ENCODE measurements at places on chromosomes 3 and 15.

DNA sequence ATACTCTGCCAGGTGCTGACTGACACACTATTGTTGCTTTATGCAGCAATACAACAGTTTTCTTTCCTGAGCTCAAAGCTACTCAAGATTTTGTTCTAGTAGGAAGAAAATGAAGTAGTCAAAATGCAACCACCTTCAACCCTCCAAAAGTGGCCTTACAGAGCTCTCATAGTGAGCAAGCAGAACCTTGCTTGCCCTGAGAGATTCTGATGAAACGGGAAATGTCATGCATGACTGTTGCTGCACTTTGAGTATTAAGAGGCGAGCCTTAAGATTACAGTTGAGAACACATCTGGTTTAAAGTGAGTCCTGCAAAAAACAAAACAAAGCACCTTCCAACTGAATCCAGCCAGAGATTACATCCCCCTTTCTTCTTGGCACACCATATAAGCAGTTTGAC, 29.7 kb downstream of the MINDY4B start:
- no peak for DNase-seq

GRCh38 chr3:61631108-61631769, 69.9 kb downstream of the PTPRG start:
- no peak for DNase-seq

DNA sequence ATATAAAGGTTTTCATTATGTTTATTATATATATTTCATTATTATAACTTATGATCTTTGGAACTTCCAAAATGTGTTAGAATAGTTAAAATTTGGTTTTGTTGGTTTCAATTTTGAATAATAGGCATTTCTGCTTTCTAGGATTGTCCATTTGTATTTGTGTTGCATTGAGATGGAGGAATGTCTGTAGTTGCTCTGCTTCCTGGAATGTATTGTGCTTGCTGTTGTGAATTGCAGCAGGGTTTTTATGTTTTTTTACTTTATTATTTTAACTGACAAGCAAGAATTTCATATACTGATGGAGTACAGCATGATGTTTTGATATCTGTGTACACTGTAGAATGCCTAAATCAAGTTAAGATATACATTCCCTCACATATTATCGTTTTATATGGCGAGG, 247.4 kb downstream of the XXYLT1 start:
- DNase-seq = no peak

- no peak for DNase-seq
Measured at GRCh38 chr3:45657853-45658252, 31.3 kb upstream of the SACM1L start.

GRCh38 chr3:94615275-94616065, 552.6 kb downstream of the NSUN3 start:
- no peak for DNase-seq

- DNase-seq = no peak
Measured at GRCh38 chr15:98076021-98076816, 115.7 kb downstream of the ARRDC4 start.

DNA sequence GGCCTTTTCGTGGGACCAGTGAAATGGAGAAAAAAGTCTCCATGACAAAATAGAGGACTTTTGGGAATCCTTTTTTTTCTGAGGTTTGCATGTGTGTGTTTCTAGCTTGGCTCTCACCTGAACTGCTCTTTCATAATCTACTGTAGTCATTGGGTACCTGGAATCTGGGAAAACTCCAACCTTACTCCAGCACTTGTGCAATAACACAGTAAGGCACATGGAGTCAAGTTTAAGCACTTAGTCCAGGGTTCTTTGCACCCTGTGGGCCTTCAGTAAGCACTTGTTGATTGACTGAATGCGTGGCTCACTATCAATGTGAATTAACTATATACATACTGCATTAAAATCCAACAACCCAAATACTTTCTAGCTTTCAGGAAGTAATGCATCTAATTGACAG, 299.5 kb downstream of the ZBTB20 start:
- no peak for DNase-seq

- DNase-seq = peak; percentile 78
Measured at GRCh38 chr3:58491506-58492402, at the start of gene KCTD6. KCTD6 (plus strand) TSS chr3:58492096; CDS start chr3:58498756, 6,660 bp downstream.

- DNase-seq = no peak
Measured at GRCh38 chr15:85407421-85408269, 27.2 kb downstream of the AKAP13 start.

GRCh38 chr3:108103886-108104797, 13.3 kb upstream of the CD47 start:
- DNase-seq = no peak

DNA sequence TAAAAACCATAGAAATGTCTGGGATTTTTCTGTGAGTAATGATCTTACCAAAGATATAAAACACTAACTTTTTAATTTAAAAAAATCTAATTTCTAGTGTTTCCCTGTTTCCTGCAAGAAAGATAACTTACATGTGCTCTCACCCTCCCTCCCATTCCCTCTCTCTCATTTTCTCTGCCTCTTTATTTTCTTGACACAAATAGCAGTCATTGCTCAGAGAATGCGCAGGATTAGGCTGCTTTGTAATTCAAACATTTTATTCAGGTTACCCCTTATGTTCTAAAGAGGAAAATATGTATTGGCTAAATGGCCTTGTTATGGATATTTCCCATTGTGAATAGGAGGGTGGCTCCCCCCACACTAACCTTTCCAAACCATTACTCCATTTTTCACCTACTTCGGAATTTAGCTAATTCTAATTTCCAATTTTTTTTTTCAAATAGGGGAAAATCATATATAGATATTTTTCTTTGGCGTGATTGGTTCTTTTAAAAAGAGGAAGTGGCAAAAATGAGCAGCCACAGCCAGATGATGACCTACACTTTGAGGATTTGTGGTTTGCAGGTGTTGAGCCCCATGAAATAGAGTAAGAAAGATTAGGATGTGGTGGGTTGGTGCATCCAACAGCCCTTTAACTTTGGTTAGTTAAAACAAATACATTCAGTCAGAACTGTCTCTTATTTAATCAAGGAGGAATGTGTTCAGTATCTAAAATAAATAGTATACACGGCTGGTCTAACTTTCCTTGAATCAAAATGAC, 554.4 kb downstream of the IGSF11 start:
- peak; percentile 18 for DNase-seq

GRCh38 chr3:123807820-123808219, 76.3 kb downstream of the MYLK start:
- no peak for DNase-seq

DNA sequence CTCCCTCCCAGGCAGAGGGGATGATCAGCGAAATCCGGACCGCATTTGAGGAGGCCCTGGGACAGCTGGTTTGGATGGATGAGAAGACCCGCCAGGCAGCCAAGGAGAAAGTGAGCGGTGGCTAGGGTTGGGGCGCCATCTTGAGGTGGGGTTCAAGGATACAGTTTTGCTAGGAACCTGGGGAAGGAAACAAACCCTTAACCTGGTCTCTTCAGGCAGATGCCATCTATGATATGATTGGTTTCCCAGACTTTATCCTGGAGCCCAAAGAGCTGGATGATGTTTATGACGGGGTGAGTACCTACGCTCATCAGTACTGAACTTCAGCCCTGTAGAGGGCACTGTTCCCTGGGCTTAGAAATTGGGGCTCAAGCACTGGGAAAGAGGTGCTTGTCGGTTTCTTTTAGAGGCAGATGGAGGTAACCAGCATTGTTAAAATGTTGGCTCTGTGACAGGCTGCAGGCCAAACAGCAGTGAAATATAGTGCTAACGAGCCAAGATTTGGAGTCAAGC, 9.6 kb upstream of the PSMD2 start:
- peak; percentile 34 for DNase-seq

DNA sequence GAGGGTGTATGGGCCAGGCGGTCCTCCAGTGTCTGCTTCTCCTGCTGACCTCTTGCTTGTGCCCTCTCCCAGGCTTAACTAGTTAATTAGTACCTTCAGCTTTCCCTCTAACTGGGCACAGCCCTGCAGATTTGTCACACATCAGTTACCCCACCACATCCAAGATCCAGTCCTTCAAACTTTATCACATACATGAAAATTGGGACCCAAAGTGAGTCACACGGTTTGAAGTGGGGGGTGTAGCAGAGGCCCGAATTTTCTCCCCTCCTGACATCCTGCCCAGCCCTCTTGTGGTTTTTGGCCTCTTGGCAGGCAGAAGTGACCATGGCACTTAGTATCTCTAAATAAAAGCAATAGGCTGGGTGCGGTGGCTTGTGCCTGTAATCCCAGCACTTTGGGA, 3.9 kb downstream of the MAPKAPK3 start:
- DNase-seq = no peak

DNA sequence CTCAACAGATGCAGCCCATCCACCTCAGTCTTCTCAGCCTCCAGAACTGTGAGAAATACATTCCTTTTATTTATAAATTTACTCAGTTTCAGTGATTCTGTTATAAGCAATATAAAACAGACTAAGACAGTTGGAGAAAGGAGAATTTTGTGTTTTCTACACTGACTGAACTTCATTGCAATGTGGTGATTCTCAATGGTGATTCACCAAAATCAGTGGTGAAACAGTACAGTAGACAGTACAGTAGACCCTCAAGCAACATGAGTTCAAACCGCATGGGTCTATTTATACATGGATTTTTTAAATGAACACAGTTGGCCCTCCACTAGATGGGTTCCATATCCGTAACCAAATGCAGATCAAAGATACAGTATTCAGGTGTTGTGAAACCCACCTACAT, 403.1 kb upstream of the TGFBR2 start:
- DNase-seq = no peak

GRCh38 chr3:78177780-78178179, 1137.9 kb downstream of the ROBO2 start:
- DNase-seq = no peak

GRCh38 chr3:59052803-59053411, 3.1 kb upstream of the CFAP20DC start:
- DNase-seq = no peak

DNA sequence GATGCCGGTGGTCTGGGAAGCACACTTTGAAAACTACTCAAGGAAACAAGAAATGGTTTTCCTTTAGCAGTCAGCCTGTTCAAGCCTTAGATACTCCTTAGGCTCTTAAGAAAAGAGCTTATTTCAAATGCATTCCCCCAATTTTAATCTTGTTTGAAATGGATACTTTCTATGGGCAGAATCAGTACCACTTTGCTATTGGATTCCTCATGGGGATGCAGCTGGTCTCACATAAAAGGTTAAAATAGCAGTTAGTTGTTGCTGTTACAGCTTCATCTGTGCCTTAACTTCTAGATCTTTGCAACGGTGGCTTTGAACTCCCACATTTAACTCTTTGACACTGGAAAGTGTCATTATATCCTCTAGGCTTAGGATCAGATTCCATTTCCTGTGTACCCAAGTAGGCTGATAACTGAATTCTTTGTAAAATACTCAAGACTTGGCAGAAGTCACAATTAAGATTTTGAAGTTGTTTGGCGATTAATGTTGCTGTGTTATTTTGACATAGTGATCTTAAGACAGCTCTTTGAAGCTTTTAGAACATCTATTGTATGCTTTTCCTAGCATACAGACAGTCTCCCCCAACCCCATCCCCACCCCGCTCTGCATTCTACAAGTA, 2.2 kb downstream of the THBS1 start:
- no peak for DNase-seq

DNA sequence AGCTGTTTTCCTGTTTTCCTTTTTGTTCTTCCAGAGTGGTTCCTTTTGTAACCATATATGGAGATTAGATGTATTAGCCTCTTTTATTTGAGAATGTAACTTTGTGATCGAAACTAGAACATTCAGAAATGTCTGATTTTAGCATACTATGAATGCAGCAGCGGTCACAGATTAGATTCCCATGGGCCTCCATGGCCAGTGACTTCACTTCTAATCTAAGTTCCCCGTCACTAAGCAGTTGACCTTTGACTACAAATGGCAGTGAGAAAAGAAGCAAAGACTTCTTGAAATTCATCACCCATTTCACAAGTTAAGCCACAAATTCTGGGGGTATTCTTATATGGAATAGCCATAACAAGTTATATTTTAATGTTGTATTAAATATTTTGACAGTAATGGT, 114.6 kb upstream of the FLNB start:
- no peak for DNase-seq

- no peak for DNase-seq
Measured at GRCh38 chr3:15315003-15315402, 17.4 kb downstream of the SH3BP5 start.

- no peak for DNase-seq
Measured at GRCh38 chr3:159882790-159883779, 105.5 kb upstream of the IL12A start.

GRCh38 chr3:184757022-184757651, 45.3 kb upstream of the MAGEF1 start:
- DNase-seq = no peak

DNA sequence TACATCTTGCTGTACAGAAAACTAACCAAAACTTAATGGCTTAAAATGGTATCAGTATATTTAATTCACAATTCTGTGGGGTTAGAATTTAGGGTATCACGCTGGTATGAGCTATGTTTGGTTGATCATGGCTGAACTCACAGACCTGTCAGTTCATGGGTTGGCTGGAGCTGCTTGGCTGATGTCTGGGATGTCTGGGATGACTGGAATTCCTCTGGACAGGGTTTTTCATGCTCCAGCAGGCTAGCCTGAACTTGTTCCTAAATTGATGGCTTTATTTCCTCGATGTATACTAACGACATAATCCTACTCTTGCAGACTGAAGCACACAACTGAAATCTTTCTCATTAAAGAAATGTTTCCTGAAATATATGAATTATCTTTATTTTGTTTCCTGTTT, 338.9 kb upstream of the GBE1 start:
- DNase-seq = no peak

- DNase-seq = no peak
Measured at GRCh38 chr3:182212479-182213076, 500.9 kb downstream of the SOX2 start.

DNA sequence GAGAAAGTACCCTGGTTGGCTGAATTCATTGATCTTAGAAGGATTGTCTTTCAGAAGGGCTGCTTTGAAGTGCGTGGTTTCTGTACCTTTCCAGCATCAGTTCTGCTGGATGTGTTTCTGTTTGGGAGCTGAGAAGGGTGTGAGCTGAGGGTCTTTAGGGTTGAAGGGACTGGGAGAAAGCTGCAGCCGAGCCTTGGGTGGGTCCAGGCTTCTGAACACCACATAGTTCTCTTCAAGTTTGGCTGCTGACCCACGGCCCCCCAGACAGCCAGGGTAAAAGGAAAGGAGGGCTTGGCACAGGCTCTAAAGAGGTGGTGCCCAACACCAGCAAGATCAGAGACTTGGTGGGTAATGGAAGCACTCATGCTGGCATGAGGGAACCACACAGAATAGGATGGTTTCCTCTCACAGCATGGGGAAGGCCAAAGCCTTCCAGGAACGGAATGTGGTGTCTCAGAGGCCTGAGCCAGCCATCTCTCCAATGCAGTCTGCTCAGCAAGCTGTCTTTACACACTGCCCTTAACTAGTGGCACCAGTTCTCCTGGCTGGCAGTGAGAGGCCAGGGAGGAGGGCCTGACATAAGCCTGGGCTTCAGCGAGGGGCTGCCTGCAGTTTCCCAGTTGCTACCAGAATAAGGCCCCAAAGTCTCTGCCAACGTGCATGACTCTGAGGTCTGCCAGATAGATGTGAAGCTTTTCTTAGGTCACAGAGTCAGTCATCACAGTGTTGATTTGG, 239.0 kb upstream of the TRIM42 start:
- no peak for DNase-seq

DNA sequence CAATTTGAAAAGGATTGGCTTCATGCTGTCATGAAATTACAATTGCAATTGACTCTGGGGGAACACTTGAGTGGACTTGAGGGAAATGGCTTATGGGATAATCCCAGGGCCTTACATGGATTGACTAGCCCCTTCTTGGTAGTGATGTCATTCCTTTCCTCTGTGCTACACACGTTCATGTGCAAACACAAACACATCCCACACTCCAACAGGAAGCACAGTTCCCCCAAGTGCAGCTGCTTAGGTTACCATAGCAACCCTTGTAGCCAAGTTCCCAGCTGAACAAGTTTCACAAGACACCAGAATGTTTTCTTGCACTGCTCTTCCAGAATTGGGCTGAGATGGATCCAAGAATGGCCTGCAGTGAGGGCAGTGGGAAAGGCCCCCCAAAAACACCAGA, 217.0 kb downstream of the ZNF621 start:
- DNase-seq = no peak
